HTR-8/SVneo (cell line): ENCODE measurements at places on chromosomes 2 and 18.

GRCh38 chr2:238369591-238370040, 49.3 kb downstream of the TRAF3IP1 start:
- no peak for DNase-seq

GRCh38 chr2:71336802-71337201, 5.2 kb downstream of the ZNF638 start:
- no peak for DNase-seq

- no peak for DNase-seq
Measured at GRCh38 chr2:181774685-181775084, 94.4 kb upstream of the NEUROD1 start.

DNA sequence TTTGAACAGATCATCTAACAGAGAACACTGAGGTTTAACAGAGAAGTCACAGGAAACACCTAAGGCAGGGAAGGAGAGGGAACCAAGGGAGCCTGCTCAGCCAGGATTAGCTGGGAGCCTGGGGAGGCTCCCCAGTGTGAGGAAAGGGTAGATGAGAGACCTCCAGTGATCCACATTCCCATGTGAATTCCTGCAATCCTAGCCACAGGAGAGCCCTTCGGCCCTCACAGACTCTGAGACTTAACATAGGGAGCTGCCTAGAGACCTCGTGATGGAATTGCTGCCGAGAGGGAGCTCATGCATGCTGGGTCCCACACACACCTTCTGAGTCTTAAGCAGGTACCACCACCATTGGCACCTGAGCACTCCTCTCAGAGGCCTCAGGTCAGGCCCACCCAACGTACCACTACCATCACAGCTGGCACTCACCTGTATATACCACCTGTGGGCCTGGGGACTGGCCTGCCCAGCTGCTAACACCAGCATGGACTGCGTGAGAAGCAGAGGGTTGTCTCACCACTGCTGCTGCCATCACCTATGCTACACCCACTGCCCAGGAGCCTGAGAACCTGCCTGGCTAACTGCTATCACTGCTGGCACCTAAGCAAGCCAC, 225.9 kb upstream of the RASGRP3 start:
- no peak for DNase-seq

DNA sequence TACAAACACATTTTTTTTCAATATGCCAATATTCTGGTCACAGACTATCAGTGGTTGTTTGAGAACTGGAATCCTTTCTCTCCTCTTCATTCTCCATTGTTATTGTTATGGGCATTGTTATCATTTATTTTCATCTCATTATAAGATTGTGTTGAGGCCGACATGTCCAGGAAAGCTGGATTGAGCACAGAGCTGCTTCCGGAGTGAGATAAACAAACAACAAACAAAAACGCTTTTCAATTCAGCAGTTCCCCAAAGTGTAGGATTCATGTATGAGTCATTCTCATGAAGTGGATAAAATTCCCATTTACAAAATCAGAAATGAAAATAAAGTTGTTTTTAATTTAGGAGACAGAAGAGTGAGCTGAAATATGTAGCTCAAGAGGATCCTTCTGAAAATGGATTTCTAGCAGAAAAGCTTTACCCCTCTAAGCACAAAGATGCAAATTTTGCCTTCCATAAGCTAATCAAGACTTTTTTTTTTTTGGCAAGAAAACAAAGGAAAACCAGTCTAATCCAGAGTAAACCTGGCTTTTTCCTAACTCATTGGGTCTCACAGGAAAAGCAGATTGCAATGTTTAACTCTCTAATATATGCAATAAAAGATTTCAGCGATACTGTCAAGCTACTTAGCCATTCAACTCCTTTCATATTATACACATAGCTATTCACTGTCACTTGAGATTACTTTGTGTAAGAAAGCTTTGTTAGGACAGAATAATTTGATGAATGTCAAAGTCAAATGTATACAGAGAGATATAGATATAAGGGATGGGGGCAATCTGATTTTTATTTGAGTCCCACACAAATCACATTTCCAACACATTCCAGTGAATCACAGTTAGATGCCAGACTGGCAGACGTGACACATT, 1441.7 kb upstream of the CELF4 start:
- DNase-seq, result no peak

DNA sequence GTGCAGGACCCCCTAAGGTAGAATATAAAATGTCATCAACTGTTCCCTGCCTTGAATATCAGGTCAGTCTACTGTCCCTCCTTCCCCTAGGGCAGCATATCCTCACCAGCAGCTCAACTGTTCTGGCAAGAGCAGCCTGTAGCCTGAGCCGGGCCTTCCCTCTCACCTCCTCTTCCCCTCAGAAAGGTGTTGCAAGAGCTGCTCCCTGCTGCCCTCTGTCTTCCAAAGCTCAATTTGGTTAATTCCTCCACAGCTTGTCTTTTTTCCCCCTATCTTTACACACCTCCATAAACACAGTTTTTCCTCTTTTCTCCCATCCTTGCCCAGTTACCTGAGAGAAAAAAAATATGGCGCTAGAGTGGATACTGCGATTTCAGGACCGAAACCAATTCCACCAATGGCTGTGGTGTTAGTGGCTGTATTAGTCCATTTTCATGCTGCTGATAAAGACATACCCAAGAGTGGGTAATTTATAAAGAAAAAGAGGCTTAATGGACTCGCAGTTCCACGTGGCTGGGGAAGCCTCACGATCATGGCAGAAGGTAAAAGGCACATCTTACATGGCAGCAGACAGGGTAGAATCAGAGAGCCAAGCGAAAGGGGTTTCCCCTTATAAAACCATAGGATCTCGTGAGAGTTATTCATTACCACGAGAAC, 184.7 kb downstream of the MREG start:
- DNase-seq, result peak; percentile 58

DNA sequence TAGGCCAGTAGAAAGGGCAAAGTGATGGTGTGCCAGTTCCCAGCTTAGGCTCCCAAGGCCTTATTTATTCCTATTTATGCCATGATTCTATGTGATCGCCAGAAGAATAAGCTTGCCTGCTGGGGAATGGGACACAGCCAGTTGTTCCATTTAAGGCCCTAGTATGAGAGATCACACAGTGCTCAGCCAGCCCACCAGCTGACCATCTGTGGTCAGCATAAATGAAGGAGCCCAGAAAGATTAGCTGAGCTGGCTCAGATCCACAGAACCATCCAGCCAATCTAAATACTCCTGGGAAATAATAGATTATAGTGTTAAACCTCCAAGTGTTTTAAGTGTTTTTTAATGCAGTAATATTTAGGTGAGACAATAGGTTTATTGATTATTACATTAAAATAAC, 12.6 kb upstream of the L3MBTL4 start:
- DNase-seq, result no peak

GRCh38 chr2:239276851-239277250, 124.0 kb downstream of the HDAC4 start:
- DNase-seq, result no peak

DNA sequence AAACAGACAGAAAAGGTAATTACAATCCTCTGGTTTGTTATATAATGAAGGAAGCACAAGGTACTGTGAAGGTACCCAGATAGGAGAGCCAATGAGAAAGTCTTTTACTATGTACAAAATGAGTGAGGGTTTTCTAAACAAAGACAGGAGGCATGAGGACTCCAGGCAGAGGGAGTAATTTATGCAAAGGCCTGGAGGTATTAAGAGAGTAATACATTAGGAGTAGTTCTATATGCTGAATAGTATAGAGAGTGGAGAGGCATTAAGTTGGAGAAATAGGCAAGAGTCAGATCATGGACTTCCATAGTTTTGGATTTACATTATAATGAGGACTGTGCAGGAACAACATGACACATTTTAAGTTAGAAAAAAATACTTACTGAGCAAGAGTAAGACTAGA, 216.0 kb downstream of the SCG2 start:
- DNase-seq, result no peak

GRCh38 chr2:129895061-129895460, 84.4 kb upstream of the RAB6C start:
- DNase-seq, result no peak

DNA sequence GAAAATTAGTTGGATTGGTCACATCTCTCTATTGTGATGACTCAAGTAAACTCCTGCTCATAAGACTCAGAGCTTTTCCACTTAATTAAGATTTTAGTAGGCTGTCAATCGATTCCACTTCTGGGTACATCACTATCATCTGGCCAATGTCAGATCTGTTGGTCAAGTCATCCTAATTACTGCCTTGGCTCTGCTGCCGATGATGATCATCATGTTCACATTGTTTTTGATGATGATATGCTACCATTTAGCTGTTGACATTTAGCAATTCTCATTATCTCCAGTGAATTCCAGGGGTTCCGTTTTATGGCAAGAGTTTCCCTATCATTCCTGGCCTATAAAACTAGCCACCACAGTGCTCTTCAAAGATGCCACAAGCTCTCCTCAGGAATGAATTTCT, 253.4 kb downstream of the IKZF2 start:
- DNase-seq, result no peak

- DNase-seq, result no peak
Measured at GRCh38 chr18:9436206-9436929, 38.9 kb upstream of the RALBP1 start.

GRCh38 chr2:232927793-232928550, 57.9 kb downstream of the SNORC start:
- DNase-seq, result peak; percentile 30
